ENCODE measurements at places on chromosomes 7 and 10. TPM values are rescaled to one million over a fixed set of nuclear protein-coding genes. Genes with fewer than 3 reads are reported as not detected.

Gene CACNB2
- total RNA-seq: 0.36 TPM

Gene FAM131B
- total RNA-seq: 3.4 TPM

Gene MRC1
- not detected for total RNA-seq

Gene TMEM139
- not detected for total RNA-seq
